ENCODE measurements at places on chromosomes 7 and 10.

- DNase-seq, result no peak
Measured at GRCh38 chr7:74526780-74527179, 73.1 kb downstream of the GTF2IRD1 start.

GRCh38 chr10:13644866-13645265 lies 58.1 kb downstream of the PRPF18 start:
- DNase-seq, result no peak

- DNase-seq, result no peak
Measured at GRCh38 chr7:30771880-30772425, 736 bp downstream of the MINDY4 start.

GRCh38 chr10:76352300-76352699 lies 920.9 kb downstream of the LRMDA start:
- DNase-seq, result no peak

DNA sequence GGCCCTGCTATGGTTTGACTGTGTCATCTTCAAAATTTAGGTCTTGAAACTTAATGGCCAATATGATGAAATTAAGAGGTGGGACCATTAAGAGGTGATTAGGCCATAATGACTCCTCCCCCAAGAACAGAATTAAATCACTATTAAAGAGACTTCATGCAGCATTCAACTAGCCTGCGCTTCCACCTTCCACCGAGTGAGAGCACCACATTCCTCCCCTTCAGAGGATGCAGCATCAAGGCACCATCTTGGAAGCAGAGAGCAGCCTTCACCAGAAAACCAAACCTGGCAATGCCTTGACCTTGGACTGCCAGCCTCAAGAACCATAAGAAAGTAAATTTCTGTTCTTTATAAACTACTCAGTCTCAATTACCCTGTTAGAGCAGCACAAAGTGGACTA lies 371.1 kb upstream of the NFE2L3 start:
- no peak for DNase-seq

All from WTC11 (cell line).